ENCODE measurements at places on chromosomes 3 and 15. TPM values are rescaled to one million over a fixed set of nuclear protein-coding genes. Genes with fewer than 3 reads are reported as not detected.

The ACP3 gene
- total RNA-seq: 2.5 TPM

The VEPH1 gene
- total RNA-seq: 9.2 TPM

The AP3B2 gene
- total RNA-seq: 17.7 TPM

The TF gene
- 9.3 TPM for total RNA-seq

The PRR23C gene
- not detected for total RNA-seq

The CCRL2 gene
- total RNA-seq: not detected

The MESP2 gene
- 0.66 TPM for total RNA-seq

The TM6SF1 gene
- 0.79 TPM for total RNA-seq

The AEN gene
- total RNA-seq: 125 TPM

The OXTR gene
- 3.6 TPM for total RNA-seq

The CMTM6 gene
- total RNA-seq: 39.3 TPM

The SGO1 gene
- total RNA-seq: 31.5 TPM

The SLC6A11 gene
- total RNA-seq: 1.5 TPM

The TMC3 gene
- total RNA-seq: not detected

The IMPG2 gene
- total RNA-seq: 0.09 TPM

The ZNF80 gene
- total RNA-seq: not detected

The HGD gene
- total RNA-seq: 0.44 TPM

The PAK6 gene
- 8.7 TPM for total RNA-seq

The TLR9 gene
- not detected for total RNA-seq

The GNAT1 gene
- 0.13 TPM for total RNA-seq
